Stimulated activated CD8-positive, alpha-beta memory T cell treated with anti-CD3 and anti-CD28 coated beads, Interleukin-2, amount 100 ng/mL, for 1 hour (primary cell): ENCODE measurements at places on chromosomes 7 and 10.

- DNase-seq = no peak
Observed at GRCh38 chr10:97896756-97897358, 47.2 kb downstream of the GOLGA7B start.

DNA sequence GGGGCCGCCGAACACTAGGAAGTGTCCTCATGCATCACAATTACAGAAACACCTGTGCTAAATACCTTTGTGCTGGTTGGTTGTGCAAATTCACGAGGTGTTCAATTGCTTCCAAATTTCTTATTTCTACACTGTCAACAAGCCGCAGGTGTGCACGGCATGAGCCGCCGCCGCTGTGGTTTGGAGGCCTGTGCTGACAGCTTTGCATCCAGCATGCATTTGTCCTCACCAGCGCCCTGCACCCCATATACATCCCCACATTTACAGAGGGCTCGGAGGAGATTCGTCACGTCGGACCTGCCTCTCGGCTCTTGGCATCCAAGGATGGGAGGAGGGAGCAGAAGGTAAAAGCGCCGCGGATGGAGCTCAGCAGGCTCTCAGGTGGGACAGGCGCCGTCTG lies 305.3 kb upstream of the MKI67 start:
- no peak for DNase-seq

DNA sequence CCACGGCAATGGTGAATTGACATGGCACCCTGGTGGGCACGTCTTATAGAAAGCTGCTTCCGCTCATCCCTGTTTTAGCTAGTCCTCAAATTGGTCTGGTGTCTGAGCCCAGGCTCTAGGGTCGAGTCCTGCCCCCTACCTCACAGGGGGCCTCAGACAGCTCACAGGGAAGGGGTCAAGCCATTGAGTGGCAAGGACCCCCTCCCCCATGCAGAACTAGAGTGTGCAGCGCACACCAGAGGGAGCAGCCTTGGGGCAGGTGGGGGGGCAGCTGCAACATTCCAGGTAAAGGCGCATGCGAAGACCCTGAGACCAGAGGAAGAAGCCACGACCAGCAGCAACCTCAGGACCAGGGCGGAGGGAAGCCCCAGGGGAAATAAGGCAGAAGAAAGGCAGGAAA lies 240.4 kb upstream of the PPP2R2D start:
- no peak for DNase-seq

GRCh38 chr7:107788662-107789061 lies 14.4 kb downstream of the SLC26A3 start:
- no peak for DNase-seq

GRCh38 chr10:83677795-83678194 lies 461.5 kb upstream of the GHITM start:
- DNase-seq = no peak

DNA sequence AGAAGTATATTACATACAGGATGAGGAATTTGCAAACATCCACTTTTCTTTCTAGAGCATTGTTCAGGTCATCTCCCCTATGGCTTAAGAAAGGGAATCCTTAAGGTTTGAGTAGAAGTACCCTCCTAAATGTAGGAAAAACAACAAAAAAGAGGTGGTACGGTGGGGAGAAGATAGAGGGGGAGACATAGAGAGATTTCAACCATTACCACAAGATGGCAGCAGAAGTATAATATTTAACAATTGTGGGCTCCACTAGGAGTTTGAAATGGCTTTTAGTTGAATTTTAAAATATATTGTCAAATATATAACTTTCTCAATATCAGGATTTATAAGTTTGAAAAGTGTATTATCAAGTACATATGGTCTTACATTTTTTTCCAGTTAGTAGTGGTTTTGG lies 72.7 kb upstream of the PRKG1 start:
- no peak for DNase-seq

DNA sequence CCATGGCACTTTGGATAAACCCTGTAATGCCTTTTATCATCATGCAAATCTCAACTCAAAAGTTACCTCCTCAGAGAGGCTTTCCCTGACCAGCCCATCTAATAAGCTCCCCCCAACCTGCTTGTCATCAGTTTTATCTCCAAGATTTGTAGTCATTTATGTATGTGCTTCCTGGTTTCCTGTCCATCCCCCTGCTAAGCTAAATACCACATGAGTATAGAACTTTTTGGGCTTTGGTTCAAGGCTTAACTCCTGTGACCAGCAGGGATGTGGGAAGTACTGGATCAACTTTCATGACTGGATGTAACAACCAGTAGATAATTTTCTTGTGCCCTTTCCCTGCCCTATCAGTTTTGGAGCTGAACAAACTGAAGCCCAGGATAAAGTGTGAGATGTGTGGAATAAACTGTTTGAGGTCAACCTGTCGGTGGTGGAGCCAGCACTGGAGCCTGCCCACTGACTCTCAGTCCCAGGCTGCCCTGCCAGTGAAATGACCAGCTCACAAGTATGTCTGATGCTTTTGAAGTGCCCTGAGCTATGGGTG lies 148.6 kb downstream of the CYP26A1 start:
- no peak for DNase-seq

GRCh38 chr7:6290319-6290741 lies 17.9 kb upstream of the CYTH3 start:
- DNase-seq = no peak

GRCh38 chr7:80827239-80827633 lies 91.6 kb downstream of the SEMA3C start:
- no peak for DNase-seq

- no peak for DNase-seq
Observed at GRCh38 chr10:117946525-117947070, 100.1 kb downstream of the RAB11FIP2 start.

DNA sequence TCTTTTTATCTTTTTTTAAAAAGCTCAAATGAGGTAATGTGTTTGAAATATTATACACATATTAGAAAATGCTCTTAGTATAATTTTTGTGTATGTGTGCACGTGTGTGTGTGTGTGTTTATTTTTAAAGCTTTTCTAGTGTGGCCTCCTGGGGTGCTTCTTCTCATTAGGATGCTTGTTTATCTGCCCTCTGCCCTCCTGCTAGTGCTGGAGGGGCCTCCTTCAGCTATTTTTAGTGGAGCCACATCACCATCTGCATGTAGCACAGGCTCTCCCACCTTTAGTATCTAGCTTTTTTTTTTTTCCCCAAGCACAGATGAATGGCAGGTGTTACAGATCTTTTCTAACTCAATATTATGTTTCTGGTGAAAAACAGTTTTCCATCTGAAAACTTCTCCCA lies 155.7 kb upstream of the TMEM229A start:
- DNase-seq = no peak

DNA sequence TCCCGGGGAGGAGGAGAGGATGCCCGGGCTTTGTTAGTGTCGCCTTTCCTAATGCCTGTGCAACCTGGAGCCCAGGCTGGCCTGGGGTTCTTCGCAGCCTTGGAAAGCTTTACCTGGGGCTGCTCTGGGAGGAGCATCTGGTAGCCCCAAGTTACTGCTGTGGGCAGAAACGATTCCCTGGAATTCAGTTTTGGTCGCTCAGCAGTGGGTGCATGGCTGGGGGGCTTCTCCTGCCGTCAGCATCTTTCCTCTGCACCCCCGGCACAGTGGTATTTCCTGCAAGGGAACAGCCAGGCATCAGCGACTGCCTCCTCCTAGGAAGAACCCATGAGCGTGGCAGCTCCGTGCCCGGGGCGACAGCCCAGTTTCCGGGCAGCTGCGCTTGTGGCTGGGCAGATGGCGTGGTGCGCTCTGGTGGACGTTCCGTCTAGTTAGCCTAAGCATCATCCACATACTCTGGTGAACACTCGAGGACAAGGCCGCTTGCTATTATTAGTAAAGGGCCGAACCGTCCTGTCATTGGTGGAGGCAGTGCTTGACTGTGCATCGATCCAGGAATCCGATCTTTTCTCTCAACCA lies 107.0 kb upstream of the BTBD16 start:
- DNase-seq = no peak

DNA sequence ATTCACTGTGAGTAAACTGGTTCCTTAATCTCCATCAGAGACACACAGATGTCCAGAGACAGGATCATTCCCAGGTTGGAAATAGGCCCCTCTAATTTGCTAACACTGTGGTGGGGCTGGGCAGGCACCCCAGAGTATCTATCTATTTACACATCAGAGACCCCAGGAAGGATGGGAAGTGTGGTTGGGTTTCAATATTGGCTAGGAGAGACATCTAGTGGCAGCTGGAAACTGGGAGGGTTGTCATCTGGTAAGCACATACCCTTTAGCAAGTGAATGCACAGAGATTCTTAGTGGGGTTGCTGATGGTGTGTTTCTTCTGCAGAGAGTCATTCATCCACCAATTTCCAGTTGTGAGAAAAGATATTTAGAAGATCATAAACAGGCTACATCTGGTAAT lies 36.0 kb upstream of the NRG3 start:
- no peak for DNase-seq

DNA sequence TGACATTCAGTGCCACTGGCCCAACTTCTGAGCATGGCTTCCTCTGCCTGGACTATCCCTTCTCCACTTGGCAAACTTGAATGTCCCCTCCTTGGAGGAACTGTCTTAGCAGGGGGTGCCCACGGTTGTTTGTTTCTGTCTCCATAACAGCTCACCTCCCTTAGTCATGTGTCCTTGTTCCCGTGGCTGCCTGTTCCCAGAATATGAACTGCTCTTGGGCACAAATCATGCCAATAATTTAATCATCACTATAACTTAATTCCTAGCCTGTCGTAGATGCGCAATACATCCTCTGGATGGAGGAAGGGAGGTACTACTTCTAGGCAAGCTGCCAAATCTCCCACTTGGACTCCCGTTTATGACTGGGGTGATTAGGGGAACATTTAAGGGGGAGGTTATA lies 173.1 kb downstream of the MYOF start:
- no peak for DNase-seq

DNA sequence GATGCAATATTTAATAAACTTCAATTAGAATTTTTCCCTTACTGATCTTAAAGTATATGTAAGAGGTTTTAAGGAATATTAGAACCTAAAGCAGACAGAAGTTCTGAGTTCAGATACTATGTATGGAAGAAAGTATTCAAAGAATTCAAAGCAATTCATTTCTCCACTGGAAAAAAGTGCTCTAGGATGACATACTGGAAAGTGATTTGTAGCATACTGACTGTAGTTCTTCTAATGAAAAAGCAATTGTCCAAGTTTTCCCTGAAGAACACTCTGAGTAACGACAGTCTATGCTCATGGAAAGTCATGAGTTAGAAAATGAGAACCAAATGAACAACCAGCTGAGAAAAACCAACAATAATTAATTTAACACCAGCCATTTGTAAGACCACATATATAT lies 180.8 kb upstream of the SLC26A5 start:
- no peak for DNase-seq

DNA sequence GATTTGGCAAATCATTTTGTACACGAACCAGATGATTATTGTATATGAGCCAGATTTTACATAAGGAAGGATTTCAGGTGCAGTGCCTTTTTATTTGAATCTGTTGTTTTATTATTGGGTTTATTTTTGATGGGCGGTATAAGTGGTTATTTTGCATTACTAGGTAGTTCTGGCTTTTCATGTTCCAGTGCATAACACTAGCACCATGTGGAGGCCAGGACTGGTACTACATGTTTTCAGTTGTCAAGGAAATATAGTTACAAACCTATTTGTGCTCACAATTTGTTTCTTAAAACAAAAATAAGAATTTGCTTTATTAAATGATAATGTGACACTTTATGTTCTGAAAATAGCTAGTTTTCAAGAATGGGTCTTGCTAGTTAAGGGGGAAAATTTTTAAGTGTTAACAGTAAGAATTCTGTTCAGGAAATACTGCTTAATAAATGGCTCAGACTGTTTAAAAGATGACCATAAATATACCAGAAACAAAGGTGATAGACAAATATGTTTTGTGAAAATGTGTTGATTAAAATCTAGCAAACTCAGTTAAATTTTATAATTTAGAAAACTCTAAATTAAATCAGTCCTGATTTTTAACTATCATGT lies 7.1 kb upstream of the SEMA3E start:
- DNase-seq = no peak

- DNase-seq = no peak
Observed at GRCh38 chr7:21175714-21176113, 252.2 kb upstream of the SP4 start.

- DNase-seq = no peak
Observed at GRCh38 chr10:8586504-8586903, 532.0 kb downstream of the GATA3 start.

DNA sequence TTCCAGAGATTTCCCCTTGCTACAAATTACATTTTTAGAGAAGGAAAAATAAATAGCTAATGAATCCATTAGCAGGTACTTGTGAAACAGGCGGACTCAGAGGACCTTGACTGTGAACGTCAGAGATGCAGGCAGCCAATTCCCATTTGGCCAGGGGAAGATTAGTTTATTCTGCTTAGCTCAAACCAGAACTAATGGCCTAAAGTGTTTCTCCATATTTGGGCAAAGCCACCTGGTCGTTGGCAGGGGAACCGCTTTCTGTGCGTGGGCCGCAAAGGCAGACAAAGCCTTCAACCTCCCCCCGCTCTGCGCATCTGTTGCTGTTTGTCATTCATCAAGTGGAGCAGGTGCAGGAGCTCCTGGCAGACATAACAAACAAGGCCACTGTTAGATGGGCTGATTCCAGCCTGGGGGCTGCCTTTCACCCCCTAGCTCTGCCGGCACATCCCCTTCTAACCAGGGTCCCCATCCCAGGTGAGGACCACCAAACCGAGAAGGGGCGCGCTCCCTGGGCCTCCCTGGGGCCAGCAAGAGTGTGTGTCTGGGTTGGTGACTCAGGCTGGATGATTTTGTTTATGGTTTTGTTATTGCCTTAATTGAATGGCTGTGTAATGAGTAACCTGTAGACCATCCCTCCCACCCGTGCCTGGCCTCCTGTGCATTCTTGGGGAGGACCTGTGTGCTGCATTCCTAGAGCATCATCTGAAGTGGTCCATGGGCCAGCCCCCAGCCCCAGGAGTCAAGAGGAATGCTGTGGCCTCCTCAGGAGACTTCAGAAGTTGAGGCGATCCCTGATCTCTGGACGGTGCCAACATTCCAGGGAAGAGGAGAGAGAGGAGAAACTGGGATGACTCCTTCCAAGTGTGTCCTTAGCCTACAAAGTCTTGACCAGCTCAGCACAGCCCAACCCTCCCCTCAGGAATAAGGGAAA lies 14.5 kb upstream of the CPA1 start:
- no peak for DNase-seq

DNA sequence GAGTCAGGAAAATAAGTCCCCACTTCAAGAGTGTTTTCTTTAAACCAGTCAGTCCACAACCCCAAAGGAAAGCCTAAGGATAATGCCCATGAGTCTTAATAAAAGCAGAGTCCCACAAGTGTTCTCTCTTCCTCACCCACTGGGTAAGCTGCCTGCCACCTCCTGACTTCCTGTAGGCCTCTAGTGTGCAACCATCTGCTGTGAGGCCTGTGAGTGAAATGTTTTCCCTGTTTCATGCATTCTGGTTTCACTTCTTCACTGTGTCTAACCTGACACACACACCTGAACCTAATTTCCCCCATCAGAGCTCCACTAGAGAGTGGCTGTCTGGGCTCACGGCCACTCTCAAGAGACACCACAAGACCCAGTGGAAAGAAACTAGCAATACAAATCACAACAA lies 38.9 kb upstream of the GDF10 start:
- no peak for DNase-seq

GRCh38 chr10:26858707-26859034 lies 2.1 kb downstream of the ABI1 start:
- no peak for DNase-seq

- DNase-seq = no peak
Observed at GRCh38 chr7:77419102-77419501, 3.0 kb upstream of the GSAP start.

- DNase-seq = no peak
Observed at GRCh38 chr7:44664780-44665461, 58.5 kb downstream of the OGDH start.

- no peak for DNase-seq
Observed at GRCh38 chr10:9605231-9605630, 1412.4 kb upstream of the CELF2 start.

- no peak for DNase-seq
Observed at GRCh38 chr10:10911035-10911434, 106.6 kb upstream of the CELF2 start.
